ENCODE measurements at places on chromosomes 1 and 21. TPM values are rescaled to one million over a fixed set of nuclear protein-coding genes. Genes with fewer than 3 reads are reported as not detected.

DNA sequence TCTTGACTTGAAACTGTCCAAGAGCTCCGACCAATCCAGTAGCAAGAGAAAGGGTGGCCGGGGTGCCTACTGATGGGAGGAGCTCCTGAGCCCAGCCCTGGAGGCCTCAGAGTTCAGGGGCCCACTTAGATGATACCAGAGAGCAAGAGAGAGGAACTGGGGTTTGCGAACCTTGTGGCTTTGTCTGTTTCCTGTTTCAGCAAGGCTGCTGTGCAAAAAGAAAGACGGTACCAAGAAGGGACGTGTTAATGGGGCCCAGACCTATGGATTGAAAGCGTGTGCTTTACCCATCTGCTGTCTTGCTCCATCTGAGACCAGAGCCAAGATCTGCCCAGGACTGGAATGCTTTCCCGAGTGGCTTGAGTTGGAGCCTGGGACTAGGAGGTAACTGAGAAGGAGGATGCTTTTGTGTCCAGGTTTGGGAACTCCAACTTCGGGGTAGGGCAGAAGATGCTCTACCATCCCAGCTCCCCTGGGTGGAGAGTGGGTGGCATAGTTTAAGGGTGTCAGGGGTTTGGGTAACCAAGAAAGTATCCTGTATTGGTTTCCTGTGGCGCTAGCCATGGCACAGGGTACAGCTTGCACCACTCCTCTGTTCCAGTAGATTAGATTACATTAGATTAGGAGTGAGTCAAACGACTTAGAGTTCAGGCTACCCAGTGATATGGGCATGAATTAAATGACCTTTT lies at the start of gene TRAF3IP3:
Gene TRAF3IP3, plus strand, starts transcription at position 128 of the 689 bp plus-strand sequence. CDS start 3,987 bp downstream, outside the sequence.
- no peak for DNase-seq

- no peak for DNase-seq
These were observed 152.4 kb downstream of the RWDD3 start for GRCh38 chr1:95386371-95386770.

The CFHR2 gene
- not detected for total RNA-seq

DNA sequence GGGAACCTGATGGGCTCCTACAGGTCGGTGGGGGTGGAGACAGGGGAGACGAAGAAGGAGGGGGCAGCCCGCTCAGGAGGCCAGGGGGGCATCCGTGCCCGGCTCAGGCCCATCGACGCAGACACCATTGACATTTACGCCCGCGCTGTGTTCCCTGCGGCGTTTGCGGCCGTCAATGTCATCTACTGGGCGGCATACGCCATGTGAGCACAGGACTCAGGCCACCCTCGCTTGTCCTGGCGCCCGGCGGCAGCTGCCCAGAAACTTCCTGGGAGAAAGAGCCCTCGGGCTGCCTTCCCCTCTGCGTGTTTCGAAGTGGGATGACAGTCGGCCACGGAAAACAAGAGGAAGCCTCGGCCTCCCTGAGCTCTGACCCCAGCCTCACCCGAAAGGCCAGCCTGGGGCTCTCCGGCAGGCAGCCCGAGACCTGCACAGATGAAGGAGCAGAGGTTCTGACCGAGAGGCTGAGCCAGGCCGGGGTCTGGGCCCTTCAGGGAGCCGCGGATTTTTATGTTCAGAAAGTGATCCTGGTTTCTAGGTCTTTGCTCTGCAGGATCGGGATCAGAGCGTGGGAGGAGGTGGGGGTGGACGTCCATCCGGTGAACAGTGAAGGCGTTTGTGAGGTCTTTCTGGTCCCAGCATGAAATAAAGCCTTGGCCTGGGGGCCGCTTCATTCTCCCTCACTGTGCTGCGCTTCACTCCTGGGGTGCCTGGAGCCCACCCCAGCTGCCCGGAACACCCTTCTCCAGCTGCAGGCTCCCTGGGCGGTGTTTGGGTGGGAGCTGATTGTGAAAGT lies 11.1 kb downstream of the GABRD start:
- DNase-seq = no peak

The TSPEAR gene
- not detected for total RNA-seq
